ENCODE measurements at places on chromosomes 2 and 18.

DNA sequence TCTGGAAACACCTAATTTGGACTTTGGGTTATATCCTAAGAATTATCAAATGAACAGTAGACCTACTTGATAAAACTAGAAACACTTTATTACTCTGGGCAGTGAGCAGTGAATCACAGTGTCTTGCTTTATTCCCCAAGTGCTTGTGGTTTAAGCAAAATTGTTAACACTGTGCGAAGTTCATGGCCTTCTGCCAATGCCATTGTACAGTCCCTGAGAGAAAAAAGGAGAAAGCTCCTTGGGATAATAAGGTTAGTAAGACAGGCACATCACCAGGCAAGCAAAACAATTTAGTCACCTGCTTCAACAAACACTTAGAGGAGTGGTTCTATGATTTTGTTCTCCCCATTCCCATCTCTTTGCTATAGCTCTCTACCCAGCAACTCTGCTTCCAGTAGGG, 39.8 kb downstream of the ADCYAP1 start:
- no peak for DNase-seq

- no peak for DNase-seq
Measured at GRCh38 chr18:21047126-21047525, 64.5 kb downstream of the ROCK1 start.

DNA sequence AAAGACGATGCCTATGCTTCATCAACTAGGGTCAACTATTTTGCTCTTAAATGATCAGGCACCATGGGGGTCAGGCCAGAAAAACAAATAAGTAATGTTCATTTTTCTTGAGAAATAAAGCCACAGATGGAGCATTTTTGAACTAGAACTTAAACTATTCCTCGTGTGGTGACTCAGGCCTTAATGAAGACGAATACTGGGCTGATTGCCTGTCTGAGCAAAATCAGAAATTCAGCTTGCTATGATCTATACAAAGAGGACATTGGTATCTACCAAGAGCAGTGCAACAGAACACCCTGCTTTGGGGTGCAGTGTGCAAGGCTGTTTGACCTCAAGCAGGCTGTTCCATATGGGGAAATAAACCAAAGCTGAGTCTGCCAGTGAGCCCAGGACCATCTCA, 176.0 kb downstream of the NRP2 start:
- DNase-seq, result no peak

DNA sequence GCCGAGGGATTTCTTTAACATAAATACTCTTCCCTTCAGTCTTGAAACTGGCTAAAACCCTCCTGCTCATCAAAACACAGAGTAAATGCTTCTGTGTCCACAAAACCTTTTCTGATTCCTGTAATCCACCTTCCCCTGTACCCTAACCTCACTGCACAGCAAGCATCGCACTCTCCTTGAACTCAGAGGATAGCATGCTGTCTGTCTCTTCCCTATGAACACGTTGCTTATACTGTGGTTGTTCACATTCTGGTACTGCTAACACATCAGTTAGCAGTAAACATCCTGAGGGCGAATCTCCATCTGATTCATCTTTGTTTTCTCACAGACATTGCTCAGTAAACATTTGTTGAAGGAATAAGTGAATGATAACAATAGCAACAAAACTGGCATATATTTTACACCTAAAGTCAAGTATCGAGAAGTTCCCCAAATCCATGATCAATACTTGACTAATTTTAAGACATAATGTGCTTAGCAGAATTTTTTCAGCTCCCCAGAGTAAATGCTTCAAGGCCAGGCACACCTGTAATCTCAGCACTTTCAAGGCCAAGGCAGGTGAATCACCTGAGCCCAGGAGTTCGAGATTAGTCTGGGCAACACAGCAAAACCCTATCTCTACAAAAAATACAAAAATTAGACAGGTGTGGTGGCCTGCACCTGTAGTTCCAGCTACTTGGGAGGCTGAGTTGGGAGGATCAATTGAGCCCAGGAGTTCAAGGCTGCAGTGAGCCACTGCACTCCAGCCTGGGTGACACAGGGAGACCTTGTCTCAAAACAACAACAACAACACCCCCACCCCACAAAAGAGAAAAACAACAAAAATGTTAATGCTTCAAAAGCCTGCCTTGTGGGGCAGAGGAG, 45.6 kb upstream of the LPIN2 start:
- DNase-seq, result no peak

DNA sequence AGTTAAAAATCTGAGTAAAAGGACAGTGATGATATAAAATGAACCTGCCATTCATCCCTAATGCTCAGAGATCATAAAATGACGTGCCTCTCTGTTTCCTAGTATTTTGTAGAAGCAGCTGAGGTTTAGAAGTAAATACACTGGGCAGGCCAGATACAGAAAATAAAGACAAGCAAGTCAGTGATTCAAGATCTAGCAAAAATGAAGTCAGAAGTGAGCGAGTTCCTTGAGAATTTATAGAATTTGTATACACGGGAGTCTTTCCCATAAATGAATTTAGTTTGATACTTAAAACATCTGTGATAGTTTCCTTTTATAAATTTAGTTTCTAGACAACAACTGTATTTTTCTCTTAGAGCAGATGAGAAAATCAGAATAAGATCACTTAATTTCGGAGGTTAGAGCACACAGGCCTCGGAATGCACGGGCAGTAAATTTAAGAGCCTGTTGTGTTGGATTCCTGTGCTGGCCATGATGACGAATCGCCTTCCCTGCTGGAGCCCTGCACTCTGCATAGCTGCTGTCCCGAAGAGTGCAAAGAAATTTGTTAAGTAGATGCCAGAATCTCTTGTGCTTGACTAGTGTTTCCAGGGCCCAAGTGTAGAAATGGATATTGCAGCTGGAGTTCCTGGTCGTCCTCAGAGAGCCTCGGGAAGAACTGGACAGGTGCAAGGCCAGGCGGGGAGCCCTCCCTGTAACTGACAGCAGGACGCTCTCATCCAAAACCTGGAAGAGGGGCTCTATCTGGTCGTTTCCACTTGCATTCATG, 83.7 kb upstream of the RBM44 start:
- DNase-seq, result no peak

DNA sequence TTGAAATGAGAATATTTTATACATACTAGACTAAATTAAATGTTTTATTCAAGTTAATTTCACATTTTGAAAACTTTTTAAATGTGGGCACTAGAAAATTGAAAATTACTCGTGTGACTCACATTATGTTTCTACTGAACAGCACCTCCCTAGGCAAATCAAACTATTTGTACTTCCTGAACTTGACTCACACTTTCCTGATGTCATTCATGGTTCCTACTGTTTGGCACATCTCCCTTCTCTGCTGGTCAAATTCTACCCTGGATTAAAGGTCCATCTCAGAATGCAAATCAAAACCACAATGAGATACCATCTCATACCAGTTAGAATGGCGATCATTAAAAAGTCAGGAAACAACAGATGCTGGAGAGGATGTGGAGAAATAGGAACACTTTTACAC, 16.7 kb downstream of the LHCGR start:
- DNase-seq, result no peak

DNA sequence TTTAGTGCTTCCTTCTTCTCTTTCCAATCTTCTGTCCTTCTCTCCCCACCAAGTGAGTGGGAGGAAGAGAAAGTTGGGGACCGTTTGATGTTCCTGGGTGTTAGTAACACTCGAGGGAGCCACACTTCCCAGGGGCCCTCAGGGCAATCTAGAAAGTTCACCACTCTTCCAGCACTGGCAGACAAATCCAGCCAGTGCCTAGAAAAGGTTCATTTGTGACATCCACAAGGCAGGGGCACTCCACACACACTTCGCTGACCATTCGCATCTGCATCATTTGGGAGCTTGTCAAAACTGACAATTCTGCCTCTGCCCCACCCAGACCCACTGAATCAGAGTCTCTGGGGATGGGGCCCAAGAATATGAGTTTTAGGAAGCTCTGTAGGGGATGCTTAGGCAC, 86.8 kb upstream of the ST3GAL5 start:
- DNase-seq, result no peak

GRCh38 chr2:98623657-98624056, 15.3 kb downstream of the UNC50 start:
- no peak for DNase-seq

DNA sequence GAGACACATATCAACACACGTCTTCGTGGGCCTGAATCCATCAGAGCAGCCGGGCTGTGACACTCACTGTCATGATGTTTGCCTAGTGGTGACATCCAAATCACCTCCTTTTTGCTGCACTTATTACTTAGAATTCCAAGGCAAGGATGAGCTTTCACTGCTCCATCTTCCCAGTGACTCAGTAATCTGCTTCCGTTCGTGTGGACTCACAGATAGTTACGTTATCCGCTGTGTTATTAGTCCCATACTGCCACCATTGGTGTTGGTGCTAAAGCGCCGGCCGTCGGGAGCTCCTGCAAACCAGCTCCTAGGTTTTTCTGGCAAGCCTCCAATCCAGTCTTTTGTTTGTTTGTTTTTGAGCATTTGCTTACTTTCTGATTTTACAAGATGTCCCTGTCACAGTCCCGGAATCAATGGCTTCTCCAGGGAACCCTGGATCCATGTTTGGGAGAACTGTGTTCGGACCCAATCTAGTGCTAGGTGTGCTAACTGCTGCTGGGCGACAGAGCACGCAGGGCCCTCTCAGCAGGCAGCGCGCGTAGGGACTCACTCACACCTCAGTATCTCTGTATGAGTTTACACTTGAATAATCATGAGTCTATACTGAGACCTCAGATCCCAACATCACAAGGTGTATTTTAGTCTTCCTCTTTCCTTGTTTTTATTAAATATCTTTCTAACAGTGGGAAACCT, 42.6 kb downstream of the HDAC4 start:
- no peak for DNase-seq

DNA sequence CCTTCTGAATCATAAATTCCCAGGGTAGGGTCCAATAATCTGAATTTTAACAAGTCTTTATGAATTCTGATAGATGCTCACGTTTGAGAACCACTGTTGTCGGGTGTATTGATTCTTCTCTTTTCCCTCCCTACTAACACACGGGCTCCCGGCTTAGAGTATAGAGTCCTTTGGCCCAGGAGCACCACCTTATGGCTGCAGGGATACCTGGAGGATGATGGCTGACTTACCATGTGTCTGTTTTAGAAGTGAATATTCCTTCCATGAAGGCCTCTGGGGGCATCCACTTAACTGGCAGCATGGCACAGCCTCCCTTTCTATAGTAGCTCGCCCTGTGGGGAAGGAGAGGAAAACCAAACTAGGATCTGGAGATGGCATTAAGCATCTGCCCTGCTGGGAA, 91.7 kb downstream of the CLIP4 start:
- no peak for DNase-seq

DNA sequence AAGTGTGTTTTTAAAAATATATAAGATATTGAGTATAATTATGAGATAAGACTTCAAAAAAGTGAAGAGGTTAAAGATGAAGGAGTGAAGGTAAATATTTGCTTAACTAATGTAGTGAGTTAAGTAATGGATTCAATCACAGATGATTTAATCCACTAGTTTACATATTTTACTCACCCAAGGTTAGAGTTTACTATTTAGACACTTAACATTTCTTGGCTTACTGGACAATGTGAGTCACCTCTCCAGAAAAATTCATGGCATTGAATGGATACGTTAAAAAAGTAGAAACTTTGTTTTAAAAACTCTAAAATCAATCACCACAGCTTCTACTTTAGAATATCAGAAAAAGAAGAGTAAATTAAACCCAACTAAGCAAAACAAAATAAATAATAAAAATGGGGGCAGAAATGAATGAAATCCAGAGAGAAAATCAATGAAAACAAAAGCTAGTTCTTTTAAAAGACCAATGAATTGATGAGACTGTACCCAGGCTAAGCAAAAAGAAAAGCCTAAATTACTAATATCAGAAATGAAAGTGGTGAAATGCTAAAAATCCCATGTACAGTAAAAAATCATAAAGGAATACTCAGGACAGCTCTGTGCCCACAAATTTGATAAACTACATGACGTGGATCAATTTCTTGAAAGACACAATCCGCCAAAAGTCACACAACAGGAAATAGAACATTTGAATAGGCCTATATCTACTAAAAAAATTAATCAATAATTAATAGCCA, 1.9 kb upstream of the HMSD start:
- DNase-seq, result no peak

- no peak for DNase-seq
Measured at GRCh38 chr2:184004948-184005672, 593.2 kb upstream of the ZNF804A start.

DNA sequence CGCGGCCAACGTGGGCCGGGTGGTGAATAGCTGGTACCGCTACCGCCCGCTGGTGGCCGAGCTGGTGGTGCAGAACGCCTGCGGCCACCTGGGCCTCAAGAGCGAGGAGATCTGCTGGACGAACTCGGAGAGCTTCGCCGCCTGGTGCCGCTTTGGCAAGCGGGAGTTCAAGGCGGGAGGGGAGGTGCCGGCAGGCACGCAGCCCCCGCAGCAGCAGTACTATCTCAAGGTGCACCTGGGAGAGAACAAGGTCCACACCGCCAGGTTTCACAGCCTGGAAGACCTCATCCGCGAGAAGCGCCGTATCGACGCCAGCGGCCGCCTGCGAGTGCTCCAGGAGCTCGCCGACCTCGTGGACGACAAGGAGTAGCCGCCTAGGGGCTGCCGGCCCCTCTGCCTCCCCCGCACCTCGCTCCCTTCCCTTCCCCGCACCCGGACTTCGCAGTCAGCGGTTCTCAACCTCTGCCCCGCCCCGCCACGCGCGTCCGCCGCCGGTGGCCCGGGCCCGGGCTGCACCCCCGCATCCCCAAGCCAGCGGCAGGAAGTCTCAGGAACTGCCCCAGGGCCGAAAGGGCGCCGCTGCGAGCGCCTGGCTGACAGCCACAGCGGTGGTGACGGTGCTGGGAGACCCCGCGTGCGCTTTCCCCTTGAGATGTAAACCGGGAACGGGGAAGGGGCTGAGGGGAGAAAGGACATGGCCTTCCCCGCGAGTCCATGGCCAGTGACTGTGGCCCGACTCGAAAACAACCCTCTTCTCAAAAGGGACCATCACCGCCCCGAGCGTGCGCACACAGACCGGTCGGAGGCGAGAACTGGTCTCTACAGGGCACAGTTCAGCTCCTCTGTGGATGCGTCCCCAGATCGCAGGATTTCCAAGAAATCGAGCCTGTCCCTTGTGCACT, 2.2 kb downstream of the LRATD1 start:
- peak; percentile 27 for DNase-seq

DNA sequence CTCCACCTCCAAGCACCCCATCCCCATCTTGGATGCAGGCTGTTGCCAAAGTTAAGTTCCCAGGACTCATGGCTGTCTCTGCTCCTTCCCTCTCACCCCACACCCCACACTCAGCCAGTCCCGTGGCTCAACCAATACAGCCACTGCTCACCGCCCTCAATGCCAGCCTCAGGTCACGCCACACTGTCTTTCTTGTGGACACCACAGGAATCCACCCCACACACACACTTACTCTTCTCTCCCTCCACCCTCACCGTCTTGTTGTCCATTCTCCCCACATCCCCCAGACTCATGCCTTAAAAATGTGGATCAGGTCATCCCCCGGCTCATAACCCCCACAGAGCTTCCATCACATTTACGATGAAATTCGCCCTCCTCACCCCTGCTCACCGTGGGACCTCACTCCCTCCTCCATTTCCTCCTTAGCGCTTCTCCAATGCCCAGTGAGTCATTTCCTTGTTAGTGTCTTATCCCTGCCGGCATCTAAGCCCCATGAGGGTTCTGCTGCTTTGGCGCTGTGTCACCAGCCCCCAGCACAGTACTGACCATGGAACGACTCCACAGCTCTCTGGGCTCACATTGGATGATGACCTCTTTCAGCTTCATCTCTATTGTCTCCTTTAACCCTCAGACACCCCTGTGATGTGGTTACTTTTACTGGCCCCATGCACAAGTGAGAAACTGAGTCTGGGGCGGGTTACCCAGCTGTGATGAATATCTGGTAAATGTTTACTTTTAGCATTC, 13.8 kb downstream of the MLPH start:
- peak; percentile 97 for DNase-seq

GRCh38 chr2:236354973-236355595, 90.9 kb upstream of the ASB18 start:
- DNase-seq, result no peak
